ENCODE measurements at places on chromosomes 1 and 21. TPM values are rescaled to one million over a fixed set of nuclear protein-coding genes. Genes with fewer than 3 reads are reported as not detected.

DNA sequence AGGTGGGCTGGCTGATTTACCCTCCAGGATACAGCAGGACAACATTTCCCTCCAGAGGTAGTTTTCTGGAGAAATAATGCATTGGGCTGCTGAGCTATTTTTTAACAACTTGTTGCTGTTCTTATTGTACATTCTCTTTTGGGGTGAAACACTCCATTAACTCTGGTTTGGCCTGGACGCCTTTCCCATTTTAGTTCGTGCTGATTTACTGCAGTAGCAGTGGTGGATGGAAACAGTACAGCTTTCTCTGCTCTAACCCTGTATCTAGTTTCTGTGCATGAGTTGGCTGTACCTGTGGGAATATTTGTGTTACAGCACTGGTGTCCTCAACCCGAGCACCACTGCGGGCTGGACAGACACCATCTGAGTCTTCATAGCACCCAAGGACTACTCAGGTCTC lies 325.3 kb downstream of the ASTN1 start:
- no peak for DNase-seq

DNA sequence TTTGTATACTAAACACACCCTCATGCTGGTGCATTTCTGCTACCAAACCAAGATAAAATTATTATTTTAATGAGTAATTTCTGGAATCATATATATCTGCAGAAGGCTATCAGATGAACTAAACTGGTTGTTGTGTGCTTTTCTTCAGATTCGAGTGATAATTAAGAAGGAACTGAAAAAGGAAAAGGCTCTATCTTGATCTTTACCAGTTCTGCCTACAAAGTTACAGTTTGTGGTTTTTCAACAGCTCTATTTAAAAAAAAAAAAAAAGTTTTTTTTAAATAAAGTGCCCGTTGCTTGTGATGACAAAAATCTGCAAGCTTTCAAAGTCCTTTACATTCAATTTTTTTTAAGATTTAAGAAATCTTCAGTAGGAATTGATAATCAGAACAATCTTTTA lies 13.6 kb downstream of the DENND1B start:
- no peak for DNase-seq

DNA sequence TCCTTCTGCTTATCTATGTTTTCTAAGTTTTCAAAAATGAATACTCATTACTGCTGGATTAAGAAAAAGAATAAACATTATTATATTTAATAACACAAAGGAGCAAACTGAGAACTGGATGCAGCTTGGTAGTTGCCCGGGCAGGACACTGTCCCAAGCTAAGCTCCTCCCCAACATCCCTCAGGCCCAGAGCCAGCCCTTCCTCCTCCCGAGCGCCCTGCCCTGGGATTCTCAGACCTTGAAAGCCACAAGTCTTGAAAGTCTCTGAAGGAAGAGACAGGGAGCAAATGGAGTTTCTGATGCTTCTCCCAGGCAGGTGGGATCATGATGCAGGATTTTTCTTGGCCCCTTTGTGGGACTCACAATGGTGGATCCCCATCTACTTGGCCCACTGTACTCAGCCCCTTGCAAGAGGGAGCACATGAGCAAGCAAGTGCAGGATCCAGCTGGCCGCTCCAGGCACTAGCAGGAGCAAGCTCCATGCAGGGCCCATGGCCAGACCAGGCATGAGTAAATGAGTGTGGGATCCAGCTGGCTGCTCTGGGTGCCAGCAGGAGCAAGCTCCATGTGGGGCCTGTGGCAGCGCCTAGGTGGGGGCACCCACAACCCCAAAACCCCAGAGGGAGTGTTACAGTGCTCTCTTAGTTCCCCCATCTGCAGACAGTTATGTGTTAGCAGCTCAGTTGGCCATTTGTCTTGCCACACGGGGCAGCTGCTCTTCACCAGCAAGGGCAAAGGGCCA lies 32.1 kb upstream of the RAB4A start:
- DNase-seq, result no peak

DNA sequence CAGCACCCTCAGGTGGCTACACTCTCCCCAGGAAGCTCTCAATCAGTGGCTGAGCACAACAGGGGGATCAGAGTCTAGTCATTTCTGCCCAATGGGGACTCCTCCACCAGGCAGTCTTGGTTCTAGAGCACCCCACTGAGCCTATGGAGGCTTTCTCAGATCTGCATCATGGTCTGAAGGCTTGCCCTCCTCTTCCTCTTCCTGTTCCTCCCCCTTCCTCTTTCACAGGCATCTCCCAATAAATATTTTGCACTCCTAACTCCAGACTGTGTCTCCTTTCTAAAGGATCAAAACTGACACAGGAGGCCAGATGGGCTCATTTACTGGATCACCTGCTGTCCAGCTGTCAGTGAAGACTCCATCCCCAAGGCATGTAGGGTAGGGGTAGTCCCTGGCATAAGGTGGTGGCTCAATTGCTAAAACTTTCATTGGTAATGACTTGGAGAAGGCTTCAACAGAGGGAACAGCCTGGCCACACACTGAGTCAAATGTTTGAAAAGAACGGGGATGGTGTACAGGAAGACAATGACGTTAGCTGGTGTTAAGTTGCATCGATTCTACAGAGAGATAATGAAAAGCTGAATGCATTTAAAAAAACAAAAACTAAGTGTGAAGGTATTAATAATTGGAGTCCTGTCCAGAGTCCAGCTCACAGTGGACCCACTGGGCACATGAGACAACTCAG lies 84.2 kb upstream of the SLC2A1 start:
- DNase-seq, result no peak

Gene LCE1A
- not detected for total RNA-seq

DNA sequence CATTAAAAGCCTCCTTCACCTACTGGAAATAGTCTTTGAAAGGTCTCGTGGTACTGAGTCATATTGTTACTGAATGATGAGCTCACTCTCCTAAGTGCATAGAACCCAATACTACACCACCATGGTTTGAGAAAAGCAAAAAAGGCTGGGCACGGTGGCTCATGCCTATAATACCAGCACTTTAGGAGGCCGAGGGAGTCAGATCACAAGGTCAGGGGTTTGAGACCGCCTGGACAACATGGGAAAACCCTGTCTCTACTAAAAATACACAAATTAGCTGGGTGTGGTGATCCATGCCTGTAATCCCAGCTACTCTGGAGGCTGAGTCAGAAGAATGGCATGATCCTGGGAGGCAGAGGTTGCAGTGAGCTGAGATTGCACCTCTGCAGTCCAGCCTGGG lies 3.3 kb upstream of the HNRNPCL1 start:
- DNase-seq, result no peak

- DNase-seq, result no peak
These were observed 11.5 kb downstream of the BCAR3 start for GRCh38 chr1:93670141-93670540.

Gene TEKT2
- total RNA-seq, result not detected

DNA sequence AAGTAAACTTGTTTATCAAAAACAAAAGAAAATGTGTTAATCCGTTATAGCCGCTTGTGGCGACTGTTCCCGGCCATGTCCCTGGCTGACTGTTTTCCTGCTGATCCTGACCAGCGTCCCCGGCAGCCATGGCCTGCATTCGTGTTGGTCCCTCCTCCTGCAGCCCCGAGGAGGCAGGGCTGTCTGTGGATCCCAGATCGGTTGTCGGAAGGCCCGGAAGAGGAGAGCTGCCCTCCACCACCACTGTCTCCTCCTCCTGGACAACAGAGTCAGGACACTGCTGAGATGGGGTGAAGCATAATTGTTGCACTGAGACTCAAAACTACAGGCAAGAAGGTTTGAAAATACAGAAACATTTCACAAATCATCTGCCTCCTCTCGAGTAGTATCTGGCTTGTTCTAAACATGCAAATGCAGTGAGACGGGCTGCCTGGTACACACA lies 3.6 kb upstream of the MXRA8 start:
- DNase-seq, result no peak

Gene SH2D2A
- 86.0 TPM for total RNA-seq

- DNase-seq, result no peak
These were observed 31.9 kb downstream of the MIXL1 start for GRCh38 chr1:226255380-226255779.

DNA sequence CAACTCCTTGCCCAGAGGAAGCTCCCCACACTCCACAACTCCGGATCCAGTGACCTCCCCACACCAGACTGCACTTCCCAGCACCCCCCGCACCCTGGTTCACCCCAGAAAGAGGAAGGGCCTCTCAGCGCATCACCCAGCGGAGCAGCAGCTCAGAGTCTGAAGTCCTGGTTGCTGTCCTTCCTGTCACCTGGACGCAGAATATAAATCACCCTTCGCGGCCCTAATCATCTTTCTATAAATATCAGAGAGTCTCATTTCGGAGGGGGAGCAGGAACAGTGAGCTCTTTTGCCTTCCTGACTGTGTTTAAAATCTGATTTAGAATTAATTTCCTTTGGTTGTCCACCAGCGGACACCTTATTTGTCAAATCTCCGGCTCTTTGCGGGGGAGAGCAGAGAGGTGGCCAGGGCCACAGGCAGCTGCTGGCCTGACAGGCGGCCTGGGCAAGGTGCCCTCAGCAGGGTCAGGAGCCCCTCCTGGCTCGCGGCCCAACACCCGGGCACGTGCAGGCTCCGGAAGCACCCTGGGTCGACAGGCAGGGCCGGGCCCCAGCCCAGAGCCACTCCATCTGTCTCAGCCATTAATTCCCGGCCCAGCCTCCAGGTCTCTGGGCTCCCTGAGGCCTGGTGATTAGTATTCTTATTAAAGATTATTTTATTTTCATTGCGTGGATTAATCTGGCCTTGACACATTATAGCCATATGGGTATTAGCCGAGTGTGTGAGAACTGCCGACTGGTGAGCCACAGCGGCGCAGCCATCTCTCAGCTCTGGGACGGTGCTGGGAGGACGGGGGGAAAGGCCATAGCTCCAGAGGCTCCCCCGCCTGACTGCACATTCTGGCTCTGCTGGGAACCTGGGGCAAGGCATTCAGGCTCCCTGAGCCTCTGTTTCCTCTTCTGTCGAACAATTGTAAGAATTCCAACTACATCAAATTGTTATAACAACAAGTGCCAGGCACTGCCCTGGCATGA lies 19.7 kb downstream of the EPHA8 start:
- no peak for DNase-seq

- no peak for DNase-seq
These were observed 17.8 kb downstream of the CAPZB start for GRCh38 chr1:19467199-19468187.

DNA sequence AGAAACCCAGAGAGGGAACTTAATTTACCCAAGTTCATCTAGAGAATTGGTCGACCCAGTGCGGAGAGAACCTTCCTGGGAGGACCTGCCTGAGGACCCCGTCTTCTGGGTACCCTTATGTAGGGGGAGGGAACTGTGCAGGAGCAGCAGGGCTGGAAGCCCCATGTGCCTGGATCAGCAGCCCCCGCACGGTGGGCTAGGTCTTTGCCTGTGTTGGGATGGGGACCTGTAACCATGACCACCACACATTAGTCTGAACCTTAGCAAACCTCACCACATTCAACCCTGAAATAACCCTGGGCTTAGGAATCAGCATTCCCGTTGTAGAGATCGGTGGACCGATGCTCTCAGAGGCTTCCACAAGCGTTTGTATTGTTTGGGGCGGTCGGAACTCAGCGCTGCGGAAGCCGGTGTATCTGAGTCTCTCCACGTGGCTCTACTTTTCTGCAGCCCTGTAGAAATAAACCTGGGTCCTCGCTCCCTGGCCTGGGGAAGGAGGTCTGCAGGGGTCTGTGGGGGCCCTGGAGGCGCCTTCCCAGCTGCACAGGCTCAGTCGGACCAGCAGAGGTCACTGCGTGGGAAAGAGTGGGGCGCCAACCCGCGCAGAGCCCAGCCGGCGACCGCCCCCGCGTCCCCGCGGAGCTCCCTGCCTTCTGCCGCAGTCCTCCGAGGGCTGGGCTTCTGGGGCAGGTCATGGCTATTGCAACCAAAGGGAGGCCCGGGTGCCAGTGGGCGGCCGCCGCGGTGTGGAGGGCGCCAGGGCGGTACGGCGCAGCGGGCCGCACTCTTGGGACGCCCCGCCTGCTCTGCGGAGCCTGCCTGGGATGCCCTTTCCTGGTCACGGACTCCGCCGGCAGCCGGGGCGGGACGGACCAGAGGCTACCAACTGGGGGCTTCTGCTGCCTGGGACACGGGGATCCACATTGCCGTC lies 36.2 kb upstream of the KCNA10 start:
- DNase-seq, result peak; percentile 69

Gene S100A14
- total RNA-seq, result not detected

GRCh38 chr1:18938707-18939070 lies 17.8 kb downstream of the IFFO2 start:
- DNase-seq, result no peak

Gene SRSF11
- 242 TPM for total RNA-seq

DNA sequence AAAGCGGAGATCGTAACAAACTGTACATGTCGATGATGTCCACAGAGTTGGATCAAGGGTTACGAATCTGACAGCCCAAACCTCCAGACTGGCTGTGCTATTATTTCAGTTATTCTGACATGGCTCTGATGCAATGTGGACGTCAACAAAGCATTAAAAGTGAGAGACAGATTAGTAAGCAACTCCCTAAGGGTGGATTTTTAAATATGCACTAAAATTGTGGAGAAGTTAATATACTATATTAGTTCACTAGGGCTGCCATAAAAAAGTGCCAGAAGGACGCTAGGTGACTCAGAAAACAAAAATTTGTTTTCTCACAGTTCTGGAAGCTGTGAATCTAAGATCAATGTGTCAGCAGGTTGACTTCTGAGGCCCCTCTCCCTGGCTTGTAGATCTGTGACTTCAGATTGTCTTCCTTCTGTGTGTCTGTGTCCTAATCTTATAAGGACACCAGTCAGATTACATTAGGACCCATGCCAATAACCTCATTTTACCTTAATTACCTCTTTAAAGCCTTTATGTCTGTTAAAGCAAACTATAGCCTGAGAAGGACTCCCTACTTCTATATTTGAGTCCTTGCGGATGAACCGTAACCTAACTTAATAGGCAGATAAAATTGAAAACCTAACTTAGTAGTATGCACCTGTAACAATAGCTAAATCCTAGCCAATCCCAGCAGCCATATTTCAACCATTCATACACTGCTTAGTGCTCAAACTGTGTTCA lies 66.0 kb upstream of the BACH1 start:
- DNase-seq, result no peak

DNA sequence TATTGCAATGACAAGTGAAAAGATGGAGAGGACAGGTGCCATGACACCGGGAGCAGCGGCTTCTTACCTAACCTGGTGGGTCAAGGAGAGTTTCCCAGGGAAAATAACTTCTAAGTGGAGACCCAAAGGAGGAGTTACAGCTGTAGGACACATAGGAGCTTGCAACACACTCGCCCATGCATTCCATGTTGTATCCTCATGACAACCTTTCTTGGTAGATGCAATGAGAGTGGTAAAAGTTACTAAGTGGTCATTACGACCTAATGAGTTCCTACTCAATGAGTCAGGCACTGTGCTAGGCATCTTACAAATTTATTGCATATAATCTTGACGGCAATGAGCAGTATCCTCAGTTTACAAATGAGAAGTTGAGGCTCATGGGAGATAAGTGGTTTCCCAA lies 119.5 kb upstream of the HOOK1 start:
- no peak for DNase-seq

GRCh38 chr1:20037877-20038276 lies 32.1 kb upstream of the PLA2G5 start:
- no peak for DNase-seq

- DNase-seq, result peak; percentile 93
These were observed at the start of the genes CNST and TFB2M for GRCh38 chr1:246566128-246566812. TSS of gene CNST (plus strand) at chr1:246566456. CDS start at chr1:246591563, 25,107 bp downstream. TSS of gene TFB2M (minus strand) at chr1:246566261. CDS start at chr1:246566138, 123 bp downstream.
